ENCODE measurements at places on chromosomes 16 and 17.

DNA sequence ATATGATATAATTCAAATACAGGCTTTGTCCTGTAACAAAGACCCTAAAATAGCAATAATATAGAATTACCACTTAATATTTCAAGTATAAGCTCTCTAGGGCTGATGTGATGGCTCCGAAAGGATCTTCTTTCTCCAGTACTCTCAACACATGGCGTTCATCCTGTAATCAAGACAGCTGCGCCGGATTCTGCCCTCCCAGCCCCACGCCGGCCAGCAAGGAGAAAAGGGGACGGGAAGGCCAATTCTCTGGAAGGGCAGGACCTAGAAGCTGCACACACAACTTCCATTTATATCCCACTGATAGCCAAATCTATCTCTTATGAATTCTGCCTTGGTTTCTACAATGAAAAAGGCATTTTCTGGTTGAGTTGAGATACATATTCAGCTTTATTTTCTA is 32.0 kb downstream of the CCDC182 start:
- no peak for ATAC-seq

DNA sequence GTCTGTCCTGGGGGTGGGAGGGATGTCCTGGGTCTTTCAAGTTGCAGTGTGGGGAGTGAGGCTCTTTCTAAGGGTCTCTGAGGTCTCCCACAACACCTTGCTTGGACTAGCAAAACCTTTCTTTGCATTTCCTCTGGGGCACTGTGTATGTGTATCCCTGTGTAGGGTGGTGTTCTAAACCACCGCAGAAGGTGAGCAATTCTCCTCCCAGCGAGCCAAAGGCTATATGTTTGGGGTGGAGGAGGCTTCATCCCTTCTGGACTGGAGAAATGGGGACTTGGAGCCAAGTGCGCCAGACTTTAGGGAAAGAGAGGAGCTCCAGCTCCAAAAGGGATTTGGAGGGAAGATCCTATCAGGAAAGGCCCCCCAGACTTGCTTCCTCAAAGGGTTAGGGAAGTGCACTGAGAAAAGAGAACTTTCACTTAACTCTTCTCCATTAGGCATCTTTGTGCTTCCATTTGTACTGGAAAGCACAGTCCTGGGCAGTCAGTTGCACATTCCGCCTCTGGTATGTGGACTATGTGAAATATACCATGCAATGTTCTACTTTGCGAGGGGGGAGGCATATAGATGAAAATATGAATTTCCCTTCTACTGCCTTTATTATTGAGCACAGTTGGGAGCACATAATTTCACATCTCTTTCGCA is 18.9 kb upstream of the HOXB9 start:
- ATAC-seq: no peak

- ATAC-seq: peak; percentile 92
Measured at GRCh38 chr16:84672276-84673202, 24.2 kb downstream of the KLHL36 start.

GRCh38 chr17:60154616-60155426 is 5.0 kb downstream of the CA4 start:
- peak; percentile 69 for ATAC-seq

GRCh38 chr17:61131585-61131984 is 268.1 kb upstream of the TBX2 start:
- ATAC-seq: no peak
